ENCODE measurements at places on chromosomes 16 and 17.

DNA sequence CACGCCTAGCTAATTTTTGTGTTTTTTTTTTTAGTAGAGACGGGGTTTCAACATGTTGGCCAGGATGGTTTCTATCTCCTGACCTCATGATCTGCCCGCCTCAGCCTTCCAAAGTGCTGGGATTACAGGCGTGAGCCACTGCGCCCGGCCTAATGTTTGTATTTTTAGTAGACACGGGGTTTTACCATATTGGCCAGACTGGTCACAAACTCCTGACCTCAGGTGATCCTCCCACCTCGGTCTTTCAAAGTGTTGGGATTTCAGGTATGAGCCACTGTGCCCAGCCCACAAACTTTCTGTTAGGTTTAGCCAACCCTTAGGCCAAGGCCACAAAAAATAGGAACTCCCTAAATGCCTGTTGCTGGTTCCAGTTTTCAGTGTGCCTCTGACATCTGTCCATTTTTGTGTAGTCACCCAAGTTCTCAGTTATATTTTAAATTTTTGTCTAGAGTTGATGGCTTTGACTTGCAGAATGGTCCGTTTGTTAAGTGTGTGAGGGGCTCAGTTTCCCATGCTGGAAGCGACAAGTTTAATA is 12.7 kb downstream of the CCL16 start:
- no peak for DNase-seq

- DNase-seq = no peak
These were observed 9.2 kb downstream of the CHD3 start for GRCh38 chr17:7897773-7898172.

GRCh38 chr17:17139972-17140589 is 66.1 kb downstream of the PLD6 start:
- DNase-seq = no peak

- no peak for DNase-seq
These were observed 24.6 kb upstream of the SMURF2 start for GRCh38 chr17:64686705-64687104.

- DNase-seq = no peak
These were observed 50.6 kb downstream of the LMF1 start for GRCh38 chr16:920051-920681.

GRCh38 chr17:43935204-43935925 is 6.9 kb downstream of the PPY start:
- no peak for DNase-seq

GRCh38 chr17:51443646-51444045 is 183.3 kb downstream of the UTP18 start:
- DNase-seq = no peak

- DNase-seq = no peak
These were observed 82.5 kb upstream of the TNRC6C start for GRCh38 chr17:77875881-77876509.

GRCh38 chr17:55873017-55873758 is 122.3 kb downstream of the PCTP start:
- no peak for DNase-seq

DNA sequence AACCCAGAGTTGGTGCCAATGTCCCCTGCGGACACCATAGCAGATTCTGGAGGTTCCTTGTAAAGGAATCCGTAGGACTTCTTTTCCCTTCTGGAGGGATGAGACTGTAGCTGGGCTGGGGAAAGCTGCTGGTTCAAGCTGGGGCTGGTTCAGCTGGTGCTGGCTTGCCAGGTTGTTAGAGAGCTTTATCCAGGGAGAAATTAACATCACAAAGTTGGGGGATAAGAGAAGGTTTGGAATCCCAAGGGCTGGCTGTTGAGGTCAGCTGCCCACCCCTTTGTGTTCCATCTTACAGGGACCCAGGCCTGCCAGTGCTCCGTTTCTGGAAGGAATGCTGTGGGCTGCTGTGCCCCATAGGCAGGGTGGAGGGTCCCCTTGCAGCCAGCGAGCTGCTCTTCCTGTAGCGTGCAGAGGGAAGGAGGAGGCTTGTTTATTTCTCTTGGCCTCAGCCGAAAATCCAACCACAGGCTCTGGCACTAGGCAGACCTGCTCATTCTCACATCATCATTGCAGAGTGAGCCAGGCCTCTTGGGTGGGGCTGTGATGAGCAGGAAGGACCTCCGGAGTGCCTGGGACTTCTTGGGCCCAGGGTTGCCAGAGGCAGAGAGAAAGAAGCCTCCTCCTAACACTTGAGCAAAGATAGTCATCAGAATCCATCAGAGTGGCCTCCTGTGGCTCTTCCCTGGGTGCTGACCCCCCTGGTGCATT is 251.1 kb downstream of the SEC14L1 start:
- DNase-seq = no peak

GRCh38 chr17:66509926-66510325 is 207.5 kb downstream of the PRKCA start:
- DNase-seq = no peak

GRCh38 chr17:81404558-81405165 is 9.4 kb downstream of the BAHCC1 start:
- DNase-seq = no peak

DNA sequence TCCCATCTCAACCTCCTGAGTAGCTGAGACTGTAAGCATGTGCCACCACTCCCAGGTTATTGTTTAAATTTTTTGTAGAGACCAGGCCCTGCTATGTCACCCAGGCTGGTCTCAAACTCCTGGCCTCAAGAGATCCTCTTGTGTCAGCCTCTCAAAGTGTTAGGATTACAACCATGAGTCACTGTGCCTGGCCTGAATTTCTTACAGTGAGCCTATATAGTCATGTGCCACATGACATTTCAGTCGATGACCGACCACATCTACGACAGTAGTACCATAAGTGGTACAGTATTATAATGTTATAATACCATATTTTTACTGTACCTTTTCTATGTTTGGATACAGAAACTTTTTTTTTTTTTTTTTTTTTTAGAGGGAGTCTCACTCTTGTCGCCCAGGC is 195.3 kb downstream of the STX8 start:
- no peak for DNase-seq

GRCh38 chr16:85712801-85713200 is 24.0 kb upstream of the GINS2 start:
- DNase-seq = no peak

DNA sequence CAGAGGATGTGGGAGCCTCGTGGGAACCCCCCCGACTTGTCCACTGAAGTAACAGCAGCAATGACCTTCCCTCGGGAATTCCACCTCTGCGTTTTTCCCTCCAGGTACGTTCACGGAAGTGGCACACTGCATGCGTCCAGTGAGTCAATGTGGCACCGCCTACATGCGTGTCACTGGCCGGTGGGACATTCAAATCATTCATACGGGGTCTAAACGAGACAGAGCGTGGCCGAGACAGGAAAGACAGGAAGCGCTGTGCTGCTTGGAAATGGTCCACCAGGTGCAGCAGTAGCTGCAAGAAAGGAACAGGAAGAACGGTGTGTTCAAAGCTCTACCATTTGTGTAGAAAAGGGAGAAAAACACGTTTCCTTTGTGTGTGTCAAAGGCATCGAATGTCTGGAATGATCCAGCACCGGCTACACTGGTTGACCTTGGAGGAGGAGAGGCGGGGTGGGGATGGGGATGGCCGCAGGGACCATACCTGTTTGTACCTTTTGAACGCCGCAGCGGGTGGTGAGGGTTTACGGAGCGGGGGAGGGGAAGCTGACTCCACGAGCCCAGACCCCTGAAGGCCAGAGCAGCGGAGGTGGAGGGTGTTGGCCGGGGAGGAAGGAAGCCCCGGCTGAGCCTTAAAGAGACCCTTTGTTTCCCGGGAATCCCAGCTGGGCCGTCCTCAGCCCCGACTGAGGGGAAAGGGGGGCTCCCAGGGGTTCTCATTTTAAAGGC is 1.7 kb upstream of the PGAP6 start:
- no peak for DNase-seq

GRCh38 chr16:79772048-79772447 is 171.5 kb upstream of the MAF start:
- no peak for DNase-seq

GRCh38 chr16:88483392-88483641 is 30.2 kb downstream of the ZFPM1 start:
- no peak for DNase-seq

GRCh38 chr16:11036040-11036439 is 91.7 kb downstream of the CLEC16A start:
- no peak for DNase-seq

DNA sequence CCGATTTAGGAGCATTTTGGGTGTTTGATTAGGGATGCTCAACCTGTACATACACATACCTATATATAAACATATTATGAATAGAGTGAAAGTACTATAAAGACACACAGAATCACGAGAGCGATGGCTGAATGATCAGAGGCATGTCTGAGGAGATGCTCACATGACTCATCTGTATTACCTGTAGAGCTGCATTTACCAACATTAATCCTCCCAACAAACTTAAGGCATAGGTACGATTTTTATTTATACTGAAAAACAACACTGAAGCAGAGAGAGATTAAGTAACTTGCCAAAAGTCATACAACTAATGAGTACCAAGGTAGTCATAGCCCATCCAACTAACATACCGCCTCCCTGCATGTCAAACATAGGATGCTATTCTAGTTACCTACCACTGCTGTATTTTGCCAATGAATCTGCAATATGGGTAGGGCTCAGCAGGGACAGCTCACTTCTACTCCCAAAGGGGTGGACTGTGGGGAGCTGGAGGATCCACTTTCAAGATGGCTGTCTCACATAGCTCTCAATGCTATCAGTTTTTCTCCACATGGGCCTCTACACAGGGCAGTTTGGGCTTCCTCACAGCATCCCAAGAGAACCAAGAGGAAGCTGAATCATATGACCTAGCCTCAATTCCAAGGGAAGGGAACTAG is 7.3 kb downstream of the CYB5D1 start:
- DNase-seq = no peak
